NCI-H1048 (cell line): ENCODE measurements at places on chromosomes 7 and 10.

DNA sequence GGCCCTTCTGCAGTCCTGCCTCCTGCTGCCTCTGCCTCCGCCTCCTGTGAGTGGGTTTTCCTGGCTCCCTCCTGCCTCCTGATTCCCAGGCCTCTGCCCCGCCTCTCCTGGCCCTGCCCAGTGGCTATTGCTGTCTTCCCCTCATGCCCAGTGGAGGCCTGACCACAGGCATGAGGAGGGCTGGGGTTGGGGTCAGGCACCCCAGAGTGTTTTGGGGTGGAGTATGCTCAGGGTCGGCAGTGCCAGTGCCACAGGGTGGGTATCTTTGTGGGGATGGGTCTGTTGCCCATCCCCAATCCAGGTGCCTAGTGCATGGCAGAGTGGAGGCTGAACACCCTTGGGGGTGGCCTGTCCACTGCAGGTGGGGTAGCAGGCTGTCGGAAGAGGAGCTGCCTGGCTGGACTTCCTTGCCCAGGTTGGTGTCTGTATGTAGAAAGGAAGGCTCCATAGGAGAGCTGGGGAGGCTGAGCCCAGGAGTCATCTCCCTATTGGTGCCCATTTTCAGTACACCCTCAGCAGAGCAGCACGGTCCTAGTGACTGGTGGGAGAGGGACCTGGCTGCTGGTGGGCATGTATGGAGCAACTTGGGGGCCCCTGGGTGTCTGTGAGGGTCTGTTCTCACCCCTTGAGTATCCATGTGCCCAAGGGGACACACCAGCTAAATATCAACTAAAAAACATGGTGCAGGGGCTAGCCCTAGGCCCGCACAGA, 62.2 kb downstream of the ARHGAP22 start:
- no peak for DNase-seq

GRCh38 chr7:159036916-159037605, 107.6 kb downstream of the VIPR2 start:
- no peak for DNase-seq

GRCh38 chr10:9294132-9294663, 1239.7 kb downstream of the GATA3 start:
- DNase-seq: no peak

DNA sequence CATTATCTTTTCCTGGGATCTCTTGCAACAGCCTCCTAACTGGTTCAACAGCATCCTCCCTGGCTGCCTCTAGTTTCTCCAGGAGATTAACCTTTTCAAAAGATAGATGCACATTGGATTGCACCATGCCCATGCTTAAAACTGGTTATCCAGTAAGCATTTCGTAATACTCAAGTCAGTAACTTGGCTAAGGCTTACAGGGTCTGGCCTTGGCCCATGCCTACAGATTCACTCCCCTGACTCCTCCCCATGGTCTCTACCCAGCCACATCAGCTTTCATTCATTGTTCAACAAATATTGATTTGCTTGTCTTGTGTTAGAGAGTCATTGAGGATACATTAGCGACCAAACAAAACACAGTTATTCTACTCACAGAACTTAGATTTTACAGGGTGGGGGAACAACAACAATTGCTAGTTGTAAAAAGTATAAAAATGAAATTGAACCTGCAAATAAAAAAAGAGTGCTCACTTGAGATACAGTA, 1.8 kb upstream of the KIF20B start:
- DNase-seq: no peak

DNA sequence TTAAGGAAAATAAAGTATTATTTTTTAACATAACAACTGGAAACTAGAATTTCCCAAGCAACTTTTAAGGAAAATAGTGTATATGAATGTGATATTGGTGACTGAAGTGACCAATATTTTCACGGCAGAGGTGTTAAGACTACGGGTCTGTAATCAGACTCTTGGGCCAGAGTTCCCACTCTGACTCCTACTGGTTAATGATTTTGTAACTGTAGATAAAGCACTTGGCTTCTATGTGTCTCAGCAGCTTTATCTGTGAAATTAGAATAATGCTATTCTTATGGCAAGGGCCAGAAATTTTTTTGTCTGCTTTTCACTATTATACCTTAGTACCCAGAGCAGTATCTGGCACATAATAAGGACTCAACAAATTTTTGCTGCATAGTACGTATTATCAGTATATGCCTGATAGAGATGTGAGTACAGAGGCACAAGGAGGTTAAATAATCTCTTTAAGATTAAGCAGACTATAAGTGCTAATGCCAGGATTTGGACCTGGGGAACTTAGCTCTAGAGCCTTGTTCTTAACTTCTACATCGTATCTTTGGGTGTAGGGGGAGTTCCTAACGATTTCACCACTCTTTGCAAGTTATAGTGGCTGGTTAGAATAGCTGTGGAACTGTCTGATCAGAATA, 186.1 kb upstream of the SLC26A5 start:
- DNase-seq: no peak

DNA sequence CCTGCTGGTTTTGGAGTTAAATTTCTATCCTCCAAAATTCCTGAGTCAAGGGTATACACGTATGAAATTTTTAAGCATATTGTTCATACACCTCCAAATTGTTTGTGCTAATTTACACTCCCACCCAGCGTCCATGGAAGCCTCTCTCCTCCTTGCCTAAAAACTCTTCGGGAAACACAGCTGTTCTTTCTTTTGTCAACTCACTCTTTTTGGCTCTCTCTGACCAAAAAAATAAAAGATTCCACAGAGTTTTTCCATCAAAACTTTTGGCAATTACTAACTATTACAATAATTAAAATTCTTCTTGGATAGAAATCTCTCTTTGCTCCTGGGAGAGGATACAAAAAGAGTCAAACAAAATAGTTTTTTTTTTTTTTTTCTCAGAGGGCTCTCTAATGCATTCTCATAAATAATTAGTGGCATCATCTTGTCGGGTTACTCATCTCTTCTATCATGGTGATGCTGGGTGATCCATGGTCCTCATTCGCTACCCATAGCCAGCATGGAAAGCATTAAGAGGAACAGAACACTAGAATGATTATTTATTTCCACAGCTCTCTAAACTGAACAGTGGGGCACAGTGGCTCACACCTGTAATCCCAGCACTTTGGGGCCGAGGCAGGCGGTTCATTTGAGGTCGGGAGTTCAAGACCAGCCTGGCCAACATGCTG, 310.7 kb downstream of the SFMBT2 start:
- no peak for DNase-seq

DNA sequence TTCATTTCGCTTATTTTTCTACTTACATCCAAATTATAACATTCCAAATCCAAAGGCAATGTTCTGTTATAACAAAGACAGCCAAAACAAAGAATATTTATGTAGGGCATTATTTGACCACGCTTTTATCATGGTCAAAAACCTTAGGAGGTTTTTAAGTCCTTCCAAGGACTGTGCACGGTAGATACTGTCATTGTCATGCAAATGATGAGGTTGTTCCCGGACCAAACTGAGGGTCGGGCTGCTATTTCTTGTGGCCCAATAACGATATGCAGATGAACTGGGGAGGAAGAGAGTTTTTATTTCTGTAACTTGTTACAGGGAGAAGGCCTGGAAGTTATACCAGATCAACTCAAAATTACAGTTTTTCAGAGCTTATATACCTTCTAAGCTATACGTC, 56.6 kb upstream of the STEAP4 start:
- no peak for DNase-seq

DNA sequence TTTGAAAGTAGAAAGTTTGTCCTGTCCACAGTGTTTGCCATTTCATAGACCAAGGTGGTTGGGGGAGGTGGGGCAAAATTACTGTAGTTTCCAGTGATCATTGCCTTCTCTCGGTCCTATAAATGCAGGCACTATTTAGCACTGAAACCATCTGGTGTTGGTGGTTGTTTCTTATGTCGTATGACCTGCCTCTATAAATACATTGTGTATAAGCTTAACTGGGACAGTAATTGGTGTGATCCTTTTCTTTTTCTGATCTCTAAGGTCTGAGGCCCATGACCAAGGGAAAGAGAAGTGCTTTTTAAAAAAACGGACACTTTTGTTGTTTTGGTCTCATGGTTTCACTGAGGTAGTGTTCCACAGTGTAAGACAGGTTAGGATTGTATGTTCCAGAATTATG, 63.1 kb downstream of the AUTS2 start:
- DNase-seq: no peak

GRCh38 chr7:156751319-156751718, 110.7 kb downstream of the RNF32 start:
- no peak for DNase-seq

DNA sequence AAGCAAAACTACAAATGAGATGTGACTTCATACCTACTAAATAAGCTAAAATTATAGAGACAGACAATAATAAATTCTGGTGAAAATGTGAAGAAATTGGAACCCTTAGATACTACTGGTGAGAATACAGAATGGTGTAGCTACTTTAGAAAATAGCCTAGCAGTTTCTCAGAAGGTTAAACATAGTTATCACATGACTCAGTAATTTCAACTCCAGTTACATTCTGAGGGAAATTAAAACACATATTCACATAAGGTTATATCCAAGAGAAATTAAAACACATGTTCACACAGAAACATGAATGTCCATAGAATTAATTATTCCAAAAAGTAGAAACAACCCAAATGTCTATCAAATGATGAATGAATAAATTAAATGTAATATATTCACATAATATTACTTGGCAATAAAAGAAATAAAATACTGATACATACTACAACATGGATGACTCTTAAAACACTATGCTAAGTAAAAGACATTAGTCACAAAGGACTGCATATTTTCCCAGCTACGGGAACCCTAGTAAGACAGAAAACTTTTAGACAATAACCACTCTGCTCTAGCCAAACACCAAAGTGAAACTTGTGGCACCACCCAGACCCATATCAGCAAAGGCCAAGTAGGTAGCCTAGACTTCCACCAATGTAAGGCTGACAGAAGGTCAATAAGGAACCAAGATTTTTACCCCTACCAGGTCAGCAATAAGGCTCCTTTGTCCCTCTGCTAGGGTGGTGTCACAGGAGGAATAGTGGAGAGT, 25.1 kb downstream of the SLC25A40 start:
- no peak for DNase-seq

GRCh38 chr7:107660381-107661080, at the start of gene SLC26A4:
TSS of gene SLC26A4 (plus strand) at chr7:107660828. CDS start at chr7:107661642, 814 bp downstream.
- DNase-seq: no peak

- DNase-seq: no peak
These were observed 203.2 kb upstream of the SEMA3E start for GRCh38 chr7:83852136-83852535.

DNA sequence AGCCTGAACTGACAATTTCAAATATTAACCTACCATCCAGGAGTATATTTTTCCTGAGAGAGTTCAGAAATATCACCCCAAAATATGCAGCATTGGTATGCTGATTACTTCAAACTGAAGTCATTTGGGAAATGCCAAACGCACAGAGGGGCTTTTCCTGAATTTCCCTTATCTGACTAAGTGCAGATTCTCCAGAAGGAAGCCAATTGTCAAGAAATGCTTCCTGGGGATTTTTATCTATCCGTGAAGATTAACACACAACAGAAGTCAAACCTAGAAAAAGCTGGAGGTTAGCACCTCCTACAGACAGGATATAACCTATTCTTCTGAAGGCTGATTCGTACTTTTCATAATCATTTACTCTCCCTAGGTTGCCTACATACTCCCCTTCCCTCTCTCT, 91.0 kb downstream of the AKR1D1 start:
- DNase-seq: no peak

DNA sequence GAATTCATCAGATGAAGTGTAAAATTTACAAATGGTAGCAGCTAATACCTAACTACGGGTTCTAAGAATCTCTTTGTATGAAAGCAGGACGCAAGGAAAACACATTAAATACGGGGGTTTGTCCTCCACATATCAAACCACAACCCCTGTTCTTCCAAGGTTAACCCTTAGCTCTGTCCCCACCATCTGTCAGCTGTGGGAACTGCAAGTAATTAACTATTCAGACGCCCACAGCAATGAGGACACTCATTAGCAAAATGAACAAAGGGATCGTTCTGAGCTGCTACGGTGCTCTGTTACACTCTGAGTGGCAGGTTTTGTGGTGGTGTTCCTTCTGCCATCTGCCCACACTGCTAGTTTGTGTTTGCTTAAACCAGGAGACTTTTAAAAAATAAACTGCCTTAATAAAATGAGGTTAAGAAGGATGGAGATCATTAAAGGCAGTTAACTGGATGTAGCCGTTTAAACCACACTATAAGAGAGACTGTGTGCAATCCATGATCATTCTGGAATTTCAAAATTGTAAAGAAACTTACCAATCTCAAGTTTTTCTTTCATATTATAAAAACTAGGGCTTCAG, 51.4 kb downstream of the C10orf67 start:
- peak; percentile 53 for DNase-seq

DNA sequence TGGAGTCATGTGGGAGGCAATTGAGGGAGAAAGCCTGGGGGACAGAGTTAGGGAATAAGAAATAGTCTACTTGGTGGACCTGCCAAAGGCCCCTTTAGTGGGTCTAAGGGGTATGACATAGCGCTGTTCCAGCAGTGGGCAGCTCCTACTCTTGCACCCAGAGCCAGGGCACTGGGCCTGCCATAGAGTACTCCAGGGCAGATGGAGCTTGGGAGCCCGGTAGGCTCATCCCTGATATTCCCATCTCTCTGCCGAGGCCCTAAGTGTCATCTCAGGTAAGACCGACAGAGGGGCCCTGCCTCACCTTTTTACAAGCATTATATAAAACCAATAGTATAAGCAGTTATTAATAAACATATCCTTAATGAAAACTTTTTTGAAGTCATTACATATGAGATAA, 9.6 kb downstream of the SAMD9L start:
- DNase-seq: no peak
